H54 (cell line): ENCODE measurements at places on chromosomes 6 and 20.

- no peak for DNase-seq
Observed at GRCh38 chr6:121657972-121658371, 222.5 kb downstream of the GJA1 start.

- DNase-seq, result peak; percentile 13
Observed at GRCh38 chr6:148935705-148936435, 189.0 kb downstream of the UST start.

DNA sequence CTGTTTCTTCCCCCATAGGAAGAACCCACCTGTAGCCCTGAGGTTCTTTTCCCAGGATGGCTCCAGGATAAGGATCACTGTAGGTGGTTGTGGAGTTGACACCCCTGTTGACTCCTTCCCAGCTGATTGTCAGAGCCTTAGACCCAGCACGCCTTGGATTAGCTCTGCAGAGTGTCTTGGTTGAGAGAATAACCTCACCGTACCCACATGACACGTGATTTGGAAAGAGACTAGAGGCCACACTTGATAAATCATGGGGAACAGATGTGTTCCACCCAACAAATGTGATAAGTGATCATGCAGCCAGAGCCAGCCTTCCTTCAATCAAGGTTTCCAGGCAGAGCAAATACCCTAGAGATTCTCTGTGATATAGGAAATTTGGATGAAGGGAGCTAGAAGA lies 12.2 kb downstream of the BTN3A1 start:
- no peak for DNase-seq

DNA sequence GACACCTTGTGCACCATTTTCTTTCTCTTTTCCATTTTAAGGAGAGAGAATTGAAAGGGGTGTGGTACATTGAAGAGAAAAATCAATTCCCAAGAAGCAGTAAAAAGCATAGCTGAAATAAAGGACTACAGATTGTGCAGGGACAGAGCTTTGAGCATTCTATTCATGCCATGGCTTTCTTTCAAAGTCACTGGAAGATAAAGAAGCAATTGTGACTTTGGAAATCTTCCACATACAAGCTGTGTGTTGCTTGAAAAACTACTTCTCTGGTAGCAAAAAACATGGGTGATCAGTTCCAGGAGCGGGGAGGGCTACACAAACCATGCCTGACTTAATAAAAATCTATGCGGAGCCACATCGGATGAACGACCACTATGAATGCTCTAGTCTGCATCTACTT lies 230.2 kb upstream of the THEMIS start:
- DNase-seq, result no peak

DNA sequence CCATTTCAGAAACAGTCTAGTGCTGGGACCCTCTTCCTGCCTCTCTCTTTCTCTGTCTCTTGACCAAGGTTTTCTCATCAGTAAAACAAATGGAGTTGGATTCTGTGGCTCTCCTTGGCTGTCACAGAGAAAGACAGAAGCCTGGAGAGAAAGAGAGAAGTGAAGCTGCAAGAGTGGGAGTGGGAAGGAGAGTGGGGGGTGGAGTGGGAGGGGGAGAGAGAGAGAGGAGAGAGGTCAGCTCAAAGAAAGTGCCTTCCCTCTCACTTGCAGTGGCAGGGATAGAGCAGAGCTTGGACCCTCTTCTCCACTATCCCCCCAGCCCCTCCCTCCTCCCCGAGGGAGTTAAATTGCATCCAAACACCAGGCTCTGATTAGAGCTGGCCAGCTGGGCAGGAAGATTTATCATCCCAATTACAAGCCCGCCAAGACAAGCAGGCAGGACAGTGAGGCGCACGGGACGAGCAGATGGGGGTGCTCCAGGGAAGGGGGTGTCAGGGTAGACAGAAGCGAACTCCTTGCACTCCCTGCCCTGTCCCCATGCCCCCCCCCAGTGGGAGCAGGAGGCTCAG lies 74.3 kb downstream of the CD40 start:
- DNase-seq, result no peak

DNA sequence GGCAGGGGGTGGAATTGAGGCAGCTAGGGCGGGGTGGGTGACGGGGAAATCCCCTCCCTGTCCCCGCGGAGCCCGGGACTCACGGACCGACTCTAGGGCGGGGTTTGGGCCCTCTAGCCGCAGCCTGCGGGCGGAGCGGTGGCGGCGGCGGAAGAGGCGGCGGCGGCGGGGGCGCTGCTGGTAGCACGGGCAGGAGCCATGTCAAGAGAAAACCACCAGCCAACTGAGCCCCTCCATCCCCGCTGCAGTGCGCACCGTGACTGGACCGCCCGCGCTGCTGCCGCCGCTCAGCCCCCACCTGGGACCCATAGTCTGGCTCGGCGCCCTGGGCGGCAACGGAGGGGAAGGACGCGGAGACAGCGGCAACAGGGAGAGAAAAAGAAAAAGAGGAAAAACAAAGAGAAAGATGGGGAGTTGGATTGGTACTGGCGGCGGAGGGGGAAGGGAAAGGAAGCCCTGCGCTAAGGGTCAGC lies 1.2 kb upstream of the C6orf62 start:
- no peak for DNase-seq

GRCh38 chr6:35208419-35208818 lies 5.3 kb upstream of the SCUBE3 start:
- DNase-seq, result no peak

- peak; percentile 33 for DNase-seq
Observed at GRCh38 chr6:169654598-169655391, 47.0 kb downstream of the WDR27 start.

- no peak for DNase-seq
Observed at GRCh38 chr20:39516964-39517363, 554.8 kb downstream of the DHX35 start.

- no peak for DNase-seq
Observed at GRCh38 chr6:101705866-101706265, 312.4 kb downstream of the GRIK2 start.

- DNase-seq, result no peak
Observed at GRCh38 chr6:34362909-34363680, 29.4 kb downstream of the NUDT3 start.

DNA sequence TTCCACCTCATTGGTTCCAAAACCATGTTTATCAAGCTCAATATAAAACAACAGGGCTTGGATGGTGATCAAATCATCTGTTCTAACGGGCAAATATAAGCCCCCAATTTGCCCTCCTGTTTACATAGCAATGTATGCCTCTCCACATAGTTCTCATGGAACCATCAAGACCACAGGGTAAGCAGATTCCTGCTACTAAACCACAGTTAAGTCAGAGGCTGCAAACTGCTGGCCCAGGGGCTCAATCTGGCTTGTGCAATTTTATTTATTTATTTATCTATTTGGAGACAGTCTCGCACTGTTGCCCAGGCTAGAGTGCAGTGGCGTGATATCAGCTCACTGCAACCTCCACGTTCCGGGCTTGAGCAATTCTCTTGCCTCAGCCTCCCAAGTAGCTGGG lies 18.9 kb upstream of the MTHFD1L start:
- DNase-seq, result no peak

- DNase-seq, result no peak
Observed at GRCh38 chr20:3751675-3752385, 15.7 kb downstream of the ADISSP start.

GRCh38 chr6:142802124-142802523 lies 142.9 kb downstream of the HIVEP2 start:
- DNase-seq, result peak; percentile 50

- no peak for DNase-seq
Observed at GRCh38 chr20:15642676-15643075, 930.6 kb downstream of the KIF16B start.

- no peak for DNase-seq
Observed at GRCh38 chr6:105990151-105990550, 96.0 kb upstream of the PRDM1 start.

GRCh38 chr20:16775961-16776360 lies 27.8 kb downstream of the OTOR start:
- DNase-seq, result no peak

- DNase-seq, result no peak
Observed at GRCh38 chr6:163099621-163100171, 314.8 kb upstream of the QKI start.

DNA sequence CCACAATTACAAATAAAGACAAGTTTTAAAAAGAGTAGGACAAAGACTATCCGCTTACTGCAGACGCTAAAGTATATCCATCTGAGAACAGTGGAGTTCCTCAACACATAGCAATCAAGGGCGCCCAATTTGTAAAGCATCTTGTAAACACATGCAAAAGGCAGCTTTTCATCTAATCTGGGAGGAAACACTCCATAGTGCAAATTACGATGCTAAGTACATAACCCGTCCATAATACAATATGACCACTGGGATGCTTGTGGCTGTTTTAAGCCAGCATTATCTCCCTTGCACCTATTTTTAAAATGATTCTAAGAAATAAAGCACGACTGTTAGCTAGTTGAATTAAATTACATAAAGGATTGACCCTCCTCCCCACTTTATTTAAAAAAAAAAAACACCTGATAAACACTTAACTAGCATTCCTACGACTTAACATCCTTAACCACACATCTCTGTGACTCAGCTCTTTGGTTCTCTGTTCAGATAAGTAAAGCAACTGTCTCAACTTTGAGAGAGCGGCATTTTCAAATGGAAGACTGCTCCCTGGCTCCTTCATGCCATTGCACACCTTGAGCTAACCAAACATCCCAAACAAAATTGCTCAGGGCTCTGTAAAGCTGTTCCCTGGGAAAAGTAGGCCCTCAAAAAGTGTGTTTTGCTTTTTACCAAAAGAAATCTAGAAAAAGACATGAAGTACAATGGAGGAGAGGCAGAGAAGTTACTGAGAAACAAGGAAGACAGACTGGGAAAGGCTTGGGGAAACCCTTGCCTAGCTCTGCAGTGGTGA lies 14.2 kb downstream of the SLC22A23 start:
- peak; percentile 60 for DNase-seq

DNA sequence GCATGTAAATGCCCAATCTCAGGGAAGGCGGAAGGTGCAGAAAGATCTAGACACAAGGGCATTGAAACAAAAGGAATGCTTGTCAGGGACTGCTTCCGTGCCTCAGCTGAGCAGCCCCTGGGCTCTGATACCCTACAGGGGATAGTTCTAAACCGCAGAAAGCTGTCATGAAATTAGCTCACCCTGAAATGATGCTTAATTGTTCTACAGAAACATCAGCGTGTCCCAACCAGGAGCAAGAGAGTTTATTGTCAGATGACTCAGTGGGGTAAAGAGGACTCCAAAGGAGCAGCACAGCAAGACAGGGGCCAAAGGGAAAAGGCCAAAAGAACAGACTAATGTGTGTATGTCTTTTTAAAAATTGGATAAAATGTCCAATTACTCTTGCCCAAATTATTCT lies 258.4 kb upstream of the JARID2 start:
- no peak for DNase-seq

DNA sequence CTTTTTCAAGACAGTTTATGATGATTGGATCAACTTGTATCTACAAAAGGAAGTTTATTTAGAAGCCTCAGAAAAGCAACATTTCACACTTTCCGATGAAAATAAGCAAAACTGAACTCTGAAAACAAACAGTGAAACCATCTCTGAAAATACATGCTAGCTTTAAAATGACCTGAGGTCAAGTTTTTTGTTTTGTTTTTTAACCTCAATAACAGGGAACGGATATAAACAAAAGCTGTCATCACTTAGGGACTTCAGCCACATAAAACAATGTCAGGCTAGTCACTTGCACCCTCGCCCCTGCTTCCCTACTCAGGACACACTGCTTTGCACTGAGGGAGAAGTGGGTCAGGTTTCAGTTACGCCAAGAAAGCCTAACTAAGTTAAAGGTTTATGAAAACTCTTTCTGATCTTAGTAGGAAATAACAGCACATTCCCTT lies 11.6 kb downstream of the BACH2 start:
- no peak for DNase-seq

- DNase-seq, result no peak
Observed at GRCh38 chr20:49727894-49728885, 14.5 kb upstream of the B4GALT5 start.

DNA sequence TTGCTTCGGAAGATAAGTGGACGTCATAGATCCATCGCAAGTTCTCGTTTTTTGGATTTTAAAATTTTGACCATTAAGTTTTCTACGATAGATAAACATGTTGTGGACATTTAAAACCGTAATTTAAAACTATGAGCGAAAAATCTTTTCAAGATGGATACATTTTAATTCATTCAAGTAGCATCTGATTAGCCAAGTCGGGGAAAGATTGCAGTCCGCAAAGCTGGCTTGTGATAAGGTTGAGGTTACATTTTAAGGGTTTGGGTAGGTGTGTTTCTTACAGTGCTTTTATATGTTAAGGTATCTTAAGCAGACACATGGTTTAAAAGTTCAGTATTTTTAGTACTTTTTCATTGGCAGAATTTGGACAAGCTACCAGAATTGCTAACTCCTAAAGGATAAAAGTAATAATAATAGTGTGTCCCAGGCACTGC lies 1.2 kb downstream of the WTAP start:
- DNase-seq, result no peak

- DNase-seq, result no peak
Observed at GRCh38 chr6:3756546-3756945, 5.0 kb upstream of the PXDC1 start.

GRCh38 chr20:19253916-19254820 lies 41.7 kb downstream of the SLC24A3 start:
- no peak for DNase-seq

- DNase-seq, result no peak
Observed at GRCh38 chr20:39789411-39789810, 827.3 kb downstream of the DHX35 start.

DNA sequence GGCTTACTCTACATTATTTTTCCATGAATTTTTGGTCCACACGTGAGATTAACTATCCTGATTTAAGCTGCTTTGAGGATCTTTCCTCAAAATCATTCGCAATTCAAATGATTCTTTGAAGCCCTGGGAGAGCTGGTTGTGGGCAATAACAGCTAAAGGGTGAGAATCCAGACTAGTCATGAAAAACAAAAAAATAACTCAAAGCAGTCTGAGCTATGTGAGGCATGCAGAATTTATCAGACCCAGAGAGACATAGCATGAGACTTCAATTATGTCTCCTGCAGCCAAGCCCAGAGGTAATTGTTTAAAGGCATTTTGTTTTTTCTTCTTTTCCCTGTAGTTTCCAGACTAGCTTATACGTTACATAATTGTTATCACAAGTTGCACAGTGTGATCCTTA lies 517.3 kb upstream of the PTCHD4 start:
- DNase-seq, result no peak

DNA sequence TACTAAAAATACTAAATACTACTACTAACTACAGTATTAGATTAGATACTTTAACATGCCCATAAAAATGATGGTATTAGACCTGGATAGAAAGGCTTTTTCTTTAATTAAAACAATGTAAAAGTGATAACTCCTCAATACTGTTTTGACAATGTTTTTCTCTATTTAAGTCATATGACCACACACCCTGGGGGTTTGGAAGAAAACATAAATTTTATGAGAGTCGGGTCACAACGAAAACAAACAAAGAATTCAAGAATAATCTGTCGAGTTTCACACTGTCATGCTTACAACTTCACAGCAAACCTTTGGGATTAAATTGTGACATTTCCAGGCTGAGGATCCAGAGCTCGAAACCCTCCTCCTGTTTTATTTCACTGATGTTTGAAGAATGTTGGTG lies 107.4 kb upstream of the SOX4 start:
- no peak for DNase-seq

DNA sequence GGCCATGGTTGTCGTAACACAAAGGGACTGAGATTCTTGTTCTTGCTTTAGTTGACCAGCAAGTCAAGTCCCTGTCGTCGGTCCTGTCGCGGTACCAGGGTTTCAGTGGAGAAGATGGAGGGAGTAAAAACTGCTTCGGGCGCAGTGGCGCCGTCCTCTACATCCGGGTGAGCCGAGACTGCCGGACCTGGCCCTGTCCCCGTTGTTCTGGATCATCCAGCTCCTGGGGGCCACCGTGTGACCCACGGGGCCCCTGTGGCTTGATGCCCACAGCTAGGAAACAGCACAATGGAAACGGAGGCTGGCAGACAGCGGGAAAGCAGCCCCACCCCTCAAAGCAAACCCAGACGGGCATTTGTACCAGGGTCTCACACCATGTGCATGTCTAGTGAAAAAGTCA lies 15.0 kb downstream of the MTG2 start:
- no peak for DNase-seq
